Activated gamma-delta T cell (primary cell): ENCODE measurements at places on chromosomes 1 and 21.

DNA sequence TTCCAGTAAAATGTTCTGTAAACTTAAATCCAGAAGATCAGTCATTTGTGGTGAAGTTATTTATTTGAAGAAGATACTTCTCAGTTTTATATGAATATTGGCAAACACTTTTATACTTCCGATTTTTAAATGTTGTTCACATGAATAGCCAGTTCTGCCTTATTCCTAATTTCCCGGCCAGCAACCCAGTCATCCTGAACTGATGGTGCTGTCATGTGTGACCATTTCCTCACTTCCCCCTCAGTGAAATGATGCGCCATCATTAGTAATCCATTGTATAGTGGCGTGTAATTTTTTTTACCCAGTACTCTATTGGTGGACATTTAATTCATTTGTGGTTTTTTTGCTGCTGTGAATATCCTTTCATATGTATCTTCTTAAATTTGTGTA, 16.4 kb downstream of the GPSM2 start:
- DNase-seq = no peak

- no peak for DNase-seq
Measured at GRCh38 chr1:229896861-229897260, 170.2 kb upstream of the GALNT2 start.

DNA sequence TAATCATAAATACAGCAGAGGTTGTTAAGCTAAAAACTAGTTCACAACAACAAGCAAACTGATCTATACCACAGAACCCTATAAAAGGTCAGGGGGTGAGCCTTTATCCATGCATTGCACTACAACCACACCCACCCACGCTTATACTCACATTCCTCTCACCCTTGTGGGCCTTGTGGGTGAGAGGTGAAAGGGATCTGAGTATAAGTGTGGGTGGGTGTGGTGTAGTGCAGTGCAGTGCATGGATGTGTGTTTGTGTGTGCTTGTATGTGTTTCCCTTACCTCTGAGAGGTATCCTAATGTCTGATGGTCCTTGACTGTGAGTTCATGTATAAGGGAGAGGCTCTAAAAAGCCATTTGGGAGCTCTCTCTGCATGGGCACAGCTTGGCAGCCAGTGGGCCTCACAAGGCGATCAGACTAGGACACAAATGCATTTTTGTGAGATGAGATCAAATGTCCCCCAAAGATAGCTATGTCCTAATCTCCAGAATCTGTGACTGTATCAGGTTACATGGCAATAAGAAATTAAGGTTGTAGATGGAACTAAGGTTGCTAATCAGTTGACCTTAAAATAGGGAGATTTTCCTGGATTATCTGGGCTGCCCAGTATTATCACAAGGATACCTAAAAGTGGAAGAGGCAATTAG, 95.5 kb upstream of the DPT start:
- no peak for DNase-seq

GRCh38 chr1:204791453-204792353, 79.0 kb upstream of the NFASC start:
- DNase-seq = no peak

DNA sequence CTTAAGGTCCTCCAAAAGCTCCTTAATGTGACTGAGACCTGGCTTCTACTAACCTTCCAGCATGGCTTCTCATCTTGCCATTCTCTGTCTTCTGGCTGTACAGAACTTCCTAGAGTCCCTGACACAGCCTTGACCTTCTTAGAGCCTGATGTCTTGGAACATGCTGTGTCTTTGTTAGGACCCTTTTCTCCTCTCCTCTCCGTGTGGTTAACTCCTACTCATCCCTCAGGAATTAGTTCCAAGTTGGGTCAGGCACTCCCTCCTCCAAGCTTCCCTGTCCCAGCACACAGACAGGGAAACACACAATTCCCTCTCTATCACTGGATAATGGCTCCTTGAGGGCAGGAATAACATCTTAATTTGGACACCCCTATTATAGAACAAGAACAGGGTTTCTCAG, 275.4 kb upstream of the USP24 start:
- no peak for DNase-seq

DNA sequence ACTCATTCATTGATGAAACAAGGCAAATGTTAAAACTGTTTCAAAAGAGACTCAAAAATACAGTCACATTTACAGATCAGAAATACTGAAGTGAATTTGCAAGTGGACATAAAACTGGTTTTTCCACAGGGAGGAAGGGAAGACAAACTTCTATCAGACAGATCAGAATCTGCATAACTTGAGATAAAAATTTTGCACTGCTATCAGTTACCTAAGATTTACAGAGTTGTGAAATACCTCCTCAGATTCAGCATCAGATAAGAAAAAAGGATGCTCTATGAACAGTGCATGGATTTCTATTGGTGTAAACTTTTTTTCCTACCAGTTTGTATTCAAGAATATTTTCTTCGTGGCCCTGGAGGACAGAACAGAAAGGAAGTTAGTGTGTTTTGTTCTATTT, 575.4 kb downstream of the RWDD3 start:
- DNase-seq = no peak

DNA sequence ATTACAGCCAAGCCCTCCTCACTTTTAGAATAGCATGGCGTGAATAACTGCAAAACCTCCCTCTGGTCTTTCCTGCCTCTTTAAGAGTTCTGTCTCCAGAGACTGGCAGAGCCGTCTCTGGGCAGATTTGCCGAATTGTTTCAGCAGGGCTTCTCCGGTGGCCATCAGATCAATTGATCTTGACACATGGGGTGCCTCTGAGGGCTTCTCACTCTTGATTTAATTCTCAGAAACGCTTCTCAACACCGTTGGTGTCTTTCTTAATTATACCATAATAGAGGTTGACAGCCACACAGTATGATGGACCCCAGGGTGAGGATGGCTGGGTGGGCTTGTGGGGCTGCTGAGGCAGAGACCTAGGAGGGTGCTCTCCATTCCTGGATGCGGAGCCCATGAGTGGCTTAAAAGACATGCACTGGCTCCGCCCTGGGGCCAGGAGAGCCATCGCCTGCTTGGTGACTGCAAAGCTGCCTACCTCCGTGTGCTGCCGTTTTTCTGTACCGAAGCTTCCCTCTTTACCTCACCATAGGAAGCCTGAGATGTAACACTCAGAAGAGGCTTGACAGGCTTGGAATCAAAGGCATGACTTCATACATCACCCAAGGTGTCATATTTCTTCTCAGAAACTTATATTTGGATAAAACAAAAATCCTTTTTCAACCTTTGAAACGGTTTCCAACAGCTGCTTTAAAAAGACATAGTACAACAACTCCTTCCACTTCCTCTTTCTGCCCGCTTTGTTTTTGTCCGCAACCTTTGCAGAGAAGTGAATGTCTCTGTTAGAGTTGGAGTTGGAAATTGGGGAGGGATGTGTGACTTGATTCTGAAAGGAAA, 82.9 kb downstream of the GALNT2 start:
- no peak for DNase-seq

DNA sequence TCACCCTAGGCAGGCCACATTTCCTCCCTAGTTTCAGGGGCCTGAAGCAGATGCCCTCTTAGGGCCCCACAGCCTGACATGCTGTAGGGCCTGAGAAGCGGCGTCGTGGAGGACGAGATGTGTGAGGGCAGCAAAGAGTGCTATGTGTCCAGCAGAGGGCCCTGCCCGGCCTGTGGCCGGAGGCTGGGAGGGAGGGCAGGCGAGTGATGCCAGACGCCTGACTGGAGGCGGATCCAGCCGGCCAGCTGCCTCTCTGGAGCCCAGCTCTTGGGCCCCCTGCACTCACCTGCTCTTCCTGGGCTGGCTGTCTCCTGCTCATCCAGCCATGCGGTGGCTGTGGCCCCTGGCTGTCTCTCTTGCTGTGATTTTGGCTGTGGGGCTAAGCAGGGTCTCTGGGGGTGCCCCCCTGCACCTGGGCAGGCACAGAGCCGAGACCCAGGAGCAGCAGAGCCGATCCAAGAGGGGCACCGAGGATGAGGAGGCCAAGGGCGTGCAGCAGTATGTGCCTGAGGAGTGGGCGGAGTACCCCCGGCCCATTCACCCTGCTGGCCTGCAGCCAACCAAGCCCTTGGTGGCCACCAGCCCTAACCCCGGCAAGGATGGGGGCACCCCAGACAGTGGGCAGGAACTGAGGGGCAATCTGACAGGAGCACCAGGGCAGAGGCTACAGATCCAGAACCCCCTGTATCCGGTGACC, at the start of gene GPR37L1:
Gene GPR37L1, plus strand, starts transcription at position 279 of the 697 bp plus-strand sequence. Its CDS starts 47 bp downstream, at position 326.
- DNase-seq = no peak

DNA sequence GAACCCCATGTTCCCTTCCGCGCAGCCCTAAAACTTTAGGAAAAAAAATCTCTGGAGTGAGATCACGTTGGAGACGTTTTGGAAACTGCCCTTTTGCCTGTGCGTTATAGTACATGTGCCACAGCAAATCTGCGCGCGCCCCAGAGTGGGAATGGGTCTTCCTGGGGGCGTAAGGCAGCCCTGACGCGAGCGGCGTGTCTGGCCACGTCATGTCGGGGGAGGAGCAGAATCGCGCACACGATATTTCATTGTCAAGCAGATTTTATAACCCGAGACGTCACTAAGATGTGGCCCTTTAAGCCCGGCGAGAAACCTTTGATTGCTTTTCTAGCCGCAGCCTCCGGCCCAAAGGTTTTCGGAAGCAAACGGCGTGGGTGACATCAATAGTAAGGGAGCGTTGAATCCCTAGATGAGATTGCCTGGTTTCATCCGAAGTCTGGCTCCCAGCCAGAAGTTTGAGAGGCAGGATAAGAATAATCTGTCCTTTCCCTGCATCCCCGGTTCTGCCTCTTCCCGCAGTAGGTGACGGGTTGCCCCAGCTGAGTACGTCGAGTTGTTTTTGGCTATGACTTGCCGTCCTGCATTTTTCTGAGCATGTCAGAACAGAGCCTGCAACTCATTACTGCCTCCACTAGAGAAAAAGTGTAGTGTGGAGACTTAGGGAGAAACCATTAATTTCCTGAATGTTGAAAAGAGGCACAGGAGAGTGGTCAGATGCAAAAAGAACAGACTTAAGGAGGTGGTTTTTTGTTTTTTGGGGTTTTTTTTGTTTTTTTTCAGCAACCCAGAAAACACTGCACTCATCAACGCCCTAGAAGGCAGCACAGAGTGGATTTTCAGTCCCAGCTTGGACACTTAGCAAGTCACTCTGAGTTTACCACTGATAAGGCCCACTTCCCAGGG, 817 bp upstream of the PMVK start:
- peak; percentile 80 for DNase-seq

DNA sequence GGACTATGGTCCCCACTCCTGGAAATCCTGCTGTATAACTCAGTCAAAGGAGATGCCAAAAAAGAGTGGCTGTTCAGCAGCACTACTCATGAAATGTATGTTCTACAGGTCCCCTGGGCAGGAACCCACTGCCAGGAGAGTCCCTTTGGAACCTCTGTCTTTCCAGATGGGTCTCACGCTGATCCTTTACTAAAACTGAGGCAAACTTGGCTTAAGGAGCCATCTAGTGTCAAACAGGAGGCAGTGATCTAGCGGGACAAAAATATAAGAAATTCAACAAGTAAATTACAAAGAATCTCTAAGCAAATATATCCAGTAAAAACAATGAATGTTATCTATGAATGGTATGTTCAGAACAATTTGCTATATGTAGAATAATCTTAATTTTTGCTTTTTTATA, 80.5 kb upstream of the PRMT6 start:
- DNase-seq = no peak

- no peak for DNase-seq
Measured at GRCh38 chr1:38004284-38005108, 818 bp downstream of the FHL3 start.
